ENCODE measurements at places on chromosomes 7 and 10. TPM values are rescaled to one million over a fixed set of nuclear protein-coding genes. Genes with fewer than 3 reads are reported as not detected.

Gene NANOS1
- 3.6 TPM for total RNA-seq

Gene ZNHIT1
- total RNA-seq = 71.7 TPM

Gene PRLHR
- not detected for total RNA-seq

Gene MALRD1
- not detected for total RNA-seq

Gene DNAJC12
- total RNA-seq = 54.4 TPM

Gene IQUB
- 0.11 TPM for total RNA-seq

Gene GPR85
- not detected for total RNA-seq

Gene IDE
- 26.6 TPM for total RNA-seq

Gene CELF2
- total RNA-seq = 0.05 TPM

Gene KIAA1217
- total RNA-seq = 2.5 TPM

Gene DLX5
- not detected for total RNA-seq

Gene SPDYE9
- not detected for total RNA-seq

Gene POU6F2
- not detected for total RNA-seq

Gene CDK1
- 100 TPM for total RNA-seq

Gene ASZ1
- not detected for total RNA-seq
